Stimulated activated CD8-positive, alpha-beta memory T cell treated with anti-CD3 and anti-CD28 coated beads, Interleukin-4, amount 100 ng/mL, for 4 hours (primary cell): ENCODE measurements at places on chromosomes 1 and 21.

GRCh38 chr21:46089285-46089684, 8.6 kb upstream of the COL6A2 start:
- DNase-seq: no peak

- no peak for DNase-seq
These were observed 51.9 kb upstream of the CD34 start for GRCh38 chr1:207962716-207963426.

- DNase-seq: no peak
These were observed 43.0 kb downstream of the TNFRSF8 start for GRCh38 chr1:12106153-12106552.

DNA sequence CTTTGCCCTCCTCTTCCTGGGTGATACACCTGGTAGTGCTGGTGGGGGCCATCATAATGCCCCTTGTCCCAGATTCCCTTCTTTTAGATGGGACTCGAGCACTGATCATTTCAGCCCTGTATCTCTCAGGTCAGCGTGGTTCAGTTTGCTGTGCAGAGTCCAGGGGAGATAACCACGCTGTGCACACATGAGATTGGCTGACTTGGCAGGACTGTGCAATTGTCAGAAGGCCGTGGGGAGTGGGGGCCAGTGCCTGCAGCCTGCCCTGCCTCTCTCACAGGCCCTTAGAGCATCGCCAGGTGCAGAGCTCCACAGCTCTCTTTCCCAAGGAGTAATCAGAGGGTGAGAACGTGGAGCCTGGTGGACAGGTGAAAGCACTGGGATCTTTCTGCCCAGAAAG, 15.2 kb downstream of the EPHX1 start:
- DNase-seq: no peak

DNA sequence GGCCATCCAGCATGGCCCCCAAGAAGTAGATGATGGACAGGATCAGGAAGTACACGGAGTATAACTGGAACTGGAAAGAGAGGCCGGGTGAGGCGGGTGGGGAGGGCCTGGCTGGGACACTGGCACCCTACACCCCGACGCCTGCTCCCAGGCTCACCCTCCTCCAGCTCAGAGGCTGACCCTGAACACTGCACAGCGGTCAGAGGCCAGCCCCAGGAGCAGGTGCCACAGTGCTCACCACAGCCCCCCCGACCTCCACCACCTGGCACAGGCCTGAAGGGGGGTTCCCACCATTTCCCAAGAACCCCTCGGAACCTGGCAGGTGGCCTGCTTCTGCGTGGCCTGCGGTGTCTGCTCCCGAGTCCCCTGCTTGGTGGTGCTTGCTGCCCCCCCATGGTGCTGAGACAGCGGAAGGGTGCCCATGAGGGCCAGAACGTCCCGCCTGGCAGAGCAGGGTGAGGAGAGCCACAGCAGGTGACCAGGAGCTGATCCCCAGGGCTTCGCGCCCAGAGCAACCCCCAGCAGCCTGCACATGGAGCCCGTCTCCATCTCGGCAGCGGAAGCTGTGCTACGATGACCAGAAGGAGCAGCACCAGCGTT, 26.1 kb downstream of the SLC19A1 start:
- no peak for DNase-seq

GRCh38 chr21:34022627-34023335, 50.6 kb upstream of the MRPS6 start:
- no peak for DNase-seq

- no peak for DNase-seq
These were observed 51.0 kb downstream of the LAMC2 start for GRCh38 chr1:183237046-183237445.

DNA sequence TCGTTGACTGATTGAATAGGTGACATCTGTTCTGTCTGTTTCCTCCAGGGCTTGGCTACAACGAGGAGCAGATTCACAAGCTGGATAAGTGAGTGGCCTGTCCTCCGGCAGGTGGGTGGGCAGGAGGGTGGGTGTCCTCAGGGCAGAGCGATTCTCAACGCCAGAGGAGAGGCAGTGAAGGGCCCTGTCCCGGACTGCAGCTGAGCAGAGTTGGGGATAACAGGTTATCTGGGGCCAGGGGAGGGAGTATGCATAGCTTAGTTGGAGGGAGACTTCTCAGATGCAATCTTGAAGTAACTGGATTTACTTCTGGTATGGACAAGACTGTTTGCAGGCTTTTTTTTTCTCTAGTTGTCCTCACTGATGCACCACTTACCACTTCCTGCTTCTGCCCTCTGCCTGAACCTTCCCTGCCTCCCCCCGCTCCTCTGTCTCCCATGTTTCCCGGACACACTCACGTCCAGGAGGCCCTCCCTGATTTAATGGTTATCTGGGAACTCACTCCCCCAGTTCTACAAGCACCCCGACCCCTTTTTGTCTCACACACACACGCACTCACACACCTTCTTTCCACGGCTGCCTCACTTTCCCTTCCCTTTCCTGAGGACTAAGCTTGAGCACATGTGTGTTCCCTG, 16.4 kb upstream of the RASSF5 start:
- DNase-seq: no peak

- no peak for DNase-seq
These were observed 259.9 kb downstream of the HHIPL2 start for GRCh38 chr1:222288053-222288452.

- DNase-seq: no peak
These were observed 24.8 kb downstream of the MARK1 start for GRCh38 chr1:220552672-220553260.

GRCh38 chr1:208393826-208394225, 149.6 kb upstream of the PLXNA2 start:
- DNase-seq: no peak

GRCh38 chr1:86466986-86467385, 1.7 kb upstream of the CLCA1 start:
- DNase-seq: no peak

DNA sequence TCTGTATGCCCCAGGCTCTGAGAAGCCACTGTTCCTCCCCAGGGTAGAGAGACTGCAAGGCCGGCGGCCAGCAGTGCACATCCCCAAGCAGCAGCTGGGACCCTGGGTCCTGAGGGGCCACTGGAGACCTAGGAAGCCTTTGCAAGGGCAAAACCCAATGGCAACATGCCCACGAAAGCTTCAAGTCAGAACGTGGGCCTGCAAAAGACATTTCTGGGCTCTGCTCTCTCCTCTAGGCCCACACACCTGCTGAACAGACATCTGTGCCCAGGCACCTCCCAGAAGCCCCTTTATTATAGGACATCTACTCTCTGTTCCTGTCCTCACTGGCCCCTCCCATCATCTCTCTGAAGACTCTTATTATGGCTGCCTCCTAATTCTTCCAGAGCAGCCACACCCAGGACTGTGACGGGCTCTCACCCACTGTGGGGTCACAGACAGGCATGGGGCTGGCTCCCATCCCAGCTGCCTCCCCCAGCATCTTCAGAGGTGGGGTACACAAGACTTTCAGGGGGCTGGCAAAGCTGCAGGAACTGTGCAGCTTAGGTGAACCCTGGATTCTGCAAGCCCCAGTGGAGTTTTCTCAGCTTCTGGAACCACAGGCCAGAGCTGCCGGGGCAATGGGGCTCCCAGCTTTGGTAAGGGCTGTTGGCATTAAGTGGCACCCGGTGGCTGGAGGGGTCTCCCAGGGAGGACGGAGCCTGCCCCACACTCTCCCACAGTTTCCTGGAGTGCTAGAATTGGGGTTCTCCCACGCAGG, 12.6 kb downstream of the TRIM11 start:
- DNase-seq: no peak

DNA sequence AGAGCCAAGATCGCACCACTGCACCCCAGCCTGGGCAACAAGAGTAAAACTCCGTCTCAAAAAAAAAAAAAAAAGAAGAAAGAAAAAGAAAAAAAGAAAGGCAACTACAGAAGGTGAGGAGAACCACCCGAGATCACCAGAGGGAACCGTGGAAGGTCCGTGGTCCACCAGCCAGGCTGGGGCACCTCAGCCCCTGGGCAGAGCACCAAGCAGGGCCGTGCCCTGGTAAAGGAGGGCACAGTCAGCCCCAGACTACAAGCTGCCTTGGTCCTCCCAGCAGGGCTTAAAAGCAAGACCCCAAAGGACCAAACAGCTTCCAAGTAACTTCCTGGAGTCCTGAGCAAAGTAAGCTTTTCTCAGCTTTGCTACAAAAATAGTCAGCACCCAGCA, 8.8 kb upstream of the SAMD11 start:
- no peak for DNase-seq

- no peak for DNase-seq
These were observed 87.6 kb upstream of the RUNX1 start for GRCh38 chr21:35136586-35137219.
